Stimulated activated CD4-positive, alpha-beta T cell treated with anti-CD3 and anti-CD28 coated beads, Interleukin-15, amount 100 ng/mL, for 1 hour (primary cell): ENCODE measurements at places on chromosomes 1 and 21.

- no peak for DNase-seq
Measured at GRCh38 chr21:27220416-27220815, 253.5 kb upstream of the ADAMTS5 start.

DNA sequence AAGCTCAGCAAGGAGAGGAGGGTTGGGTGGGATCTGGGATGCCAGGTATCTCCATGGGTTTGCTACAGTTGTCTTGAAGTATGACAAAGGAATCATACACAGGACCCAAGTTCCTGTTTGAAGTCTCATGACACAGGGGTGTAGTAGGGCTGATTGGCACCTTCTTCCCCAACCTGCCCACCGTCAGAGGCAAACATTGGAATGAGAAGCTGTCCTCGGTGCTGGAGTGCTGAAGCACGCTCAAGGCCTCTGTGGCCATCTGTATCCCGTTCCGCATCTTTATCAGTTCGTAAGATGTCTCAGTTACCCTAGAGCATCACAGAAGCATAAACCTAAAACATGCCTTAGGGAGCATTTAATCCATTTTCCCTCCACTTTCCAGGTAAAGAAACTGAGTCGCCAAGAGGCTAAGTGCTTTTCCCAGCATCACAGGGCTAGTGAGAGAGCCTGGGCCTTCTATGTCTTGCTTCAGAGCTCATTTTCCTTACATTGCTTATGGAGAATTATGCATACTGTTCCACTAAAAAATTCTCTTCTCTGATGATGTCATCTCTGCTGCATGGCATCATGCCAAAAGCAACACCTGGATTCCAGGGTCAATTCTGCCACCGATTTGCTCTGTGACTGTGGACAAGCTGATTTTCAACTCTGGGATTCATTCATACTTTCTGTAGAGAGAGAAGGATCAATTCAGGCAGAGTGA is 34.2 kb downstream of the VWA5B1 start:
- no peak for DNase-seq

GRCh38 chr1:115976062-115976920 is at the start of gene SLC22A15:
Gene SLC22A15, plus strand, starts transcription at chr1:115976513. Its CDS starts 115 bp downstream, at chr1:115976628.
- no peak for DNase-seq

GRCh38 chr1:158798531-158798930 is 17.5 kb upstream of the OR6N2 start:
- no peak for DNase-seq

DNA sequence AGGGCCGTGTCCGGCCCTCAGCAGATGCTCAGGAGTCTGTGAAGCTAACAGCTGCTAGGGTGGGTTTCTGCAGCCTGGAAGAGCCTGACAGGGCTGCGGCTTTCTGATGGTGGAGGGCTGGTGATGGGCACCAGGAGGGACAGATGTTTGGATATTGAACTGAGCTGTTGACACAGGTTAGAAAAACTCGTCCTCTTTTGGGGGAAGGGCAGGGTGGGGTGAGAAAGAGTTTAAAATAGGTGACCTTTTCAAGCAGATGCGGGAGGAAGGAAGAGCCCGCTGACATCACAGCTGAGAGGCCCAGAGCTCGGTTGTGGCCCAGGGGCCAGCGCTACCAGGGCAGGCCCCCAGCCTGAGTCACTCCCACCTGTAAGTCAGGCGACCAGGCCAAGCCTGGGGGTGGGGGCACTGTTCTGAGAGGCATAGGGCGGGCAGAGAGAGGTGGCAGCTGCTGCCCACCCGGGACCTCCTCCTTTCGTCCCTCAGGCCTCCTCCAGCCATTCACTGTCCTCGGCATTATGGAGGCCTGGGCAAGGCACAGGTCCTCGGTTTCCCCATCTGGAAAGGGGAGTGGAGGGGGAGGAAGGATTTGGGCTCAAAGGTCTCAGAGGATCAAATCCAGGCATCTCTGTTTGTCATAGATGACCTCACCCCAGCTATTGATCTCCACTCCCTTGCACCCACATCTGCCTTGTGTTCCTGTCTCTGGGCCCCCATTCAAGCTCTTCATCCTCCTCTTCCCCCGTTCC is 32.3 kb upstream of the ID3 start:
- no peak for DNase-seq

DNA sequence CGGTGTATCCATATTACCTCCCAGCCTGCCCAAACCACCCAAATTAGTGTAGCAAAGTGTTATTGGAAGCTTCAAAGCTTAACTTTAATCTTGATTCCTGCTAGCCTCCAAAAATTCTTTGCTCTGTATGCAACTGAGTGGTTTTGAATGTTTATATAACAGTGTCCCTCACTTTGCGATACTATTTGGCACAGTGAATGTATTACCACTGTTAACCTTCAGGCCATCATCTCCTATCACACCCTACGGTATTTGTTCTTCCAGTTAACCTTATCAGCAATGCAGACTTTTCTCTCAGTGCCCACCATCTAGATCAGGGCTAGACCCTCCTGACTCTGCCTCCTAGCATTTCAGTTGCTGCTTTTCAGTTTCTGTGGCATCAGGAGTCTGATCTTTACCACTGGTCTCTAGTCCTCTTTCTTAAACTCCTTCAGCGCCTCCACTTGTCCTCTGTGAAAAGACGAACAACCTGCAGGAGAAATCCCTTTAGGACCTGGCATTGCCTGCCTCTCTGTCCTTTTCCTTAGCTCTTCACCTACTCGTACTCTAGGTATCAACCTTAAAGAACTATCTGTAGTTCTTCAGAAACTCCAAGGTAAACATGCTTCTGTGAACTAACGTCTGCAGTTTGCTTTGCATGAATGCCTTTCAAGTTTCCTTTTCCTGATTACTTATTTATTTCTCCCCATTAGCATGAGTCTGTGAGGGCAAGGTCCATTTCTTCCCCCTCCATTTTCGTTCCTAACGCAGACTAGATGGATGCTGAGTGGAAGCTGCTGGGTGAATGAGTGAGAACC is 71.7 kb downstream of the SNX7 start:
- DNase-seq: no peak

DNA sequence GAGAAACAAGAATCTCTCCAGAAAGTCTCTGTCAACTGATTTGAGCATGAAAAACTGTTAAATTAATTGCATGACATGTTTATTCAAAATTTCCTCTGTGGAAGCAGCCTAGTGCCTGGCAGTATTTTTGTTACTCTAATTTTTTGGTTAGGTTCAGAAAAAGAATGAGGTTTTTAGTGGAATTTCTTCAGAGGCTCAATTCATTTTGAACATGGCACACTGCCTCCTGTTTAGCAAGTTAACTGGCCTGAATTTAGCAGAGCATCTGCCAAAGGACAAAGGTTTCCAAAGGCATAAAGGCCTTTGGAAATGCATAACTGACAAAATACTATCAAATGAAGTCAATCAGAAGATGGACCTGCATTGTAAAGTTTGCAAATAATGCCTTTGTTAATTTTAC is 1326.5 kb downstream of the PLA2G4A start:
- no peak for DNase-seq

GRCh38 chr21:46388206-46388880 is 64.4 kb downstream of the PCNT start:
- DNase-seq: no peak

DNA sequence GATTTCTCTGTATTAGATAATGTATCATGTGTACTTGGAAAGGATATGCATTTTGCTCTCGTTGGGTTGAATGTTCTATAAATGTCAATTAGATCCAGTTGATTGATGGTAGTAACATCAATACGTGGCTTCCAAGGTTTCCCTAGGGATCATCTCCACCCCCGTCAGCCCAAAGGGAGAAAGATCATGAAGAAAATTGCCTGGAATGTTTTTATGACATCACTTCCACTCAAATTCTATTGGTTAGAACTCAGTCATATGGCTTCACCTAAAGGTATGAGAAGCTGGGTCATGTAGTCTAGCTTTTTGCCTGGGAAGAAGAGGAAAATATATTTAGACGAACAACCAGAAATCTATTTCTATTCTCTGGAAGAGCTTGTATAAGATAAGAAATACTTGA is at the start of gene C1orf185:
Gene C1orf185 (plus strand): TSS at position 253 of the 400 bp plus-strand sequence. CDS start 6 bp downstream, at position 259.
- DNase-seq: no peak

- DNase-seq: no peak
Measured at GRCh38 chr1:192088496-192088895, 69.8 kb upstream of the RGS18 start.

DNA sequence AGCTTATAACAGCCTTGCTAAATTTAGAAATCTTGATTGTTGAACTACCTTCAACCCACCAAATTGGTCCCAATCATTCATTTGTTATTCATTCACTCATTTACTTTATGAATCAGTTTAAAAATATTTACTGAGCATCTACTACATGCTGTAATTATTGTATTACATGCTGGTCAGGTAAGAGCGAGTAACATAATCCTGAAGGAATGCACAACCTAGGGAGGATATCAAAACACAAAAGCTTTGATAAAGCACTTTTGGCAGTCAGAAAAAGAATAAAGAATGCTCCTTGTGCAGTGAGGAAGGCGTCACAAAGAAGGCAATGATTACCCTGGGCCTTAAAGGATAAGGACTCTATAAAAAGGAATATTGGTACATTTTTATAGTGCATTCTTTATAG is 518.9 kb upstream of the NR5A2 start:
- no peak for DNase-seq

DNA sequence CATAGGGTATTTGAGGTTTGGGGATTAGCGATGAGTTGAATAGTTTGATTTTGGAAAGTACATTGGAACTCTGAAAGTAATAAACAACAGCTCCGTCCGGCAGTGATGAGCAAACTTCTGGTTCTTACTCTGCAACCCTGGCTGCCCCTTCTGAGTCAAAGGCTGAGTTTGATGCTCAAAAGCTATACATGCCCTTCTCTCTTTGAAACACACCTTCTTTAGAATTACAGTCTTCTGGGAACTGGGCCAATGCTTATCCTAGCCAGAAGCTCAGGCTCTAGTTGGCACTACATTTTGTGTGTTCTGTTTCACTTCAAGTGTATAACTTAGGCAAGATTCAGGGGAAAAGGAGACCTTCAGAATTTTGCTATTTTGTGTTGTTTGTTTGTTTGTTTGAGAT is 9.3 kb downstream of the AHCYL1 start:
- DNase-seq: no peak

GRCh38 chr1:24454673-24455072 is 39.1 kb downstream of the NIPAL3 start:
- DNase-seq: no peak

DNA sequence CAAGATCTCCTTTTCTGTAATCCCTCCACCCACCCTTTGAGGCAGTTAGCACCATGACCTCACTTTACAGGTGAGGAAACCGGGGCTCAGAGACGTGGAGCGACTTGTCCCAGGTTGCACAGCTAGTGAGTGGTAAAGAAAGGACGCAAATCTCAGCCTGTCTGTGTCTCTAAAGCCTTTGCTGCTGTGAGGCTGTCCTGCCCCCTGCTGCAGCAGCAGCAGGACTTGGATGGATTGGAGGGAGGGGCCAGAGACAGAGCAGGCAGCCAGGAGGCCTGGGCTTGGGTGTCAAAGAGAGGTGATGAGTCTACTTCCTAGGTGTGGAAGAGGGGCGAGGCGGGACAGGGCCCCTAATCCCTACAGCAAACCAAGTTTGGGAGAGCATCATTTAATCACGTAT is 69.6 kb downstream of the PTPRU start:
- no peak for DNase-seq

GRCh38 chr1:247303216-247303615 is 28.5 kb downstream of the ZNF496 start:
- no peak for DNase-seq

DNA sequence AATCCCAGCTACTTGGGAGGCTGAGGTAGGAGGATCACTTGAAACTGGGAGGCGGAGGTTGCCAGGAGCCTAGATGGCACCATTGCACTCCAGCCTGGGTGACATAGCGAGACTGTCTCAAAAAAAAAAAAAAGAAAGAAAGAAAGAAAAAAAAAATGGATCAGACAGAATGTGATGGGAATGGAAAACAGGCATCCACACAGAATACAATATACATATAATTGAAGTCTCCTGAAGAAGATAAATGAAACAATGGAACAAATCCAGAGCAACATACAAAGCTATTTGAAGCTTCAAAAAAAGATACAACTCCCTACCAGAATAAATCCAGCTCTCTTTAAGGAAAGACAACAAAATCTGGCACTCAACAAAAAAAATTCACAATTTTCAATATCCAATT is 10.9 kb upstream of the EGLN1 start:
- DNase-seq: no peak

DNA sequence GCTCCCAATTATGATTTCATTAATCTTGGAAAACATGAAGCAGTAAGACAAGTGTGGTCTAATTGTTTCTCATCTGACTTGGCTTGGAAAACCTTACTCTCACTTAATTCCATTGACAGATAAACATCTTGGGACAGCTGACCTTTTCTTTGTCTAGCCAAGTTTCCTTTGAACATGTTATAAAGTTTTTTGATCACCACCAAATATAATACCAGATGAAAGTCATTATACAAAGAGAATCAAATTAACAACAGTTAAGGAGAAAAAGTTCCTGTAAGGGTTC is 50.2 kb downstream of the ALG14 start:
- no peak for DNase-seq

GRCh38 chr1:174768949-174769348 is 230.8 kb upstream of the CACYBP start:
- DNase-seq: no peak

- DNase-seq: no peak
Measured at GRCh38 chr1:206477581-206478380, 7.5 kb downstream of the IKBKE start.

DNA sequence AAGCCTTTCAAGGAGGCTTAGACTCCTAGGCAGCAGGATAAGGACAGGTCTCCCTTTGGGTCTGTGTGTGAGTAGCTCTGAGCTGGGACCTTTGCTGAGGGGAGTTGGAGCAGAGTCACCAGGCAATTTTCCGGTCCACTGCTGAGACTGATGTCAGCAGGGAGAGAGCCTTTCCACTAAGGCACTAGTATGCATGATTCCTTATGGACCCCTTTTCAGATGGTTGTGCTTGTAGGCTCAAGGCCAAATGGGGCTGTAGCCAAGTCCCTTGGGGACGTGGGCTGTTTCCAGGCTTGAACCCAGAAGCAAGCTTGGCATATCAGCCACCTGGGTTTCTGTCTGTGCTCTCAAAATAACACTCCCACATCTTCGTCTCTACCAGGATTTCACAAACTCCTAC is 73.0 kb downstream of the CCDC18 start:
- no peak for DNase-seq

DNA sequence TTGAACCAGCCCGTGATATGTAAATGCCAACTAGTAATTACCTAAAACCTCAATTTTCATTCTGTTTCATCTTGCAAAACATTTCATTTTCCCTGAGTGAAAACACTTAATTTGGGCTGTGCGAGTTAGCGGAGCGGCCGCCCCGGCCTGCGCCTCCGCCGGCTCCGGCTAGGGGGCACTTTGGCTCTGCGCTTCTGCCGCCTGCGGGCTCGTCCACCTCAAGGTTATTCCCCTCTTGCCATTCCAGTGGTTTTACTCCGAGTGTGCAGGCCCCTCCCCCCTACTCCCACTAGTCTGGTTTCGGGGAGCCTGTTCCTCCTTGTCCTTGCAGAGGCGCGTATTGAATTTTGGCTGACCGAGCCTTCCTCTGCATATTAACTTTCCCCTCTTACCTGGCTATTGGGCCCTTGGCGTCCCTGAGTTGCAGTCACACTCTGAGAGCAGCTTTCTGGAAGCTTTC is 55.6 kb downstream of the PEX14 start:
- DNase-seq: no peak

- DNase-seq: no peak
Measured at GRCh38 chr1:7405844-7406500, 365.1 kb upstream of the VAMP3 start.

GRCh38 chr1:69673321-69673720 is 105.6 kb downstream of the LRRC7 start:
- DNase-seq: no peak

GRCh38 chr1:119611701-119612113 is 36.4 kb downstream of the ZNF697 start:
- DNase-seq: no peak
